Activated naive CD8-positive, alpha-beta T cell treated with anti-CD3 and anti-CD28 coated beads, Interleukin-2, amount 50 U/mL, for 16 hours (primary cell): ENCODE measurements at places on chromosomes 7 and 10.

DNA sequence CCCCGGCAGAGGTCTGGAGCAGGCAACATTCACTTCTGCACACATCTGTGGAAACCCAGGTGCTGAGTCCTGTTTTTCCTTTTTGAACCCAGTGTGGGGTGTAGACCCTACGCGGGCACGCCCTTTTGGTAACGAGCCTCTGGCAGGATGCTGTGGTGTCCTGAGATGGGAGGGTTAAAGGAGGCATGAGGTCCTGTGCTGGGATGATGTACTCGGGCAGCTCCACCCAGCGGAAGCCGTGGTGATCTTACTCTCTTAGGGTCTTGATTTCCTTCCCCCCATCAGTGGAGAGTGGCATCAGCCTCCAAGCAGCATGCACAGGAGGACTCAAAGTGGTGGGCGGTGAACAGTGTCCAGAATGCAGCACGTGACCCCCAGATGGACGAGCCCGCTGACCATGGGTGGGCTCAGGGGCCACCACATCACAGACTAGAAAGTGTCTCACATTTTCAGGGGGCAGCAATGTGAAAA, 148.6 kb downstream of the DNAJB6 start:
- DNase-seq = no peak

- peak; percentile 41 for DNase-seq
Measured at GRCh38 chr10:84138478-84139125, 707 bp upstream of the GHITM start.

- DNase-seq = no peak
Measured at GRCh38 chr10:70461397-70462348, 16.9 kb upstream of the PALD1 start.

DNA sequence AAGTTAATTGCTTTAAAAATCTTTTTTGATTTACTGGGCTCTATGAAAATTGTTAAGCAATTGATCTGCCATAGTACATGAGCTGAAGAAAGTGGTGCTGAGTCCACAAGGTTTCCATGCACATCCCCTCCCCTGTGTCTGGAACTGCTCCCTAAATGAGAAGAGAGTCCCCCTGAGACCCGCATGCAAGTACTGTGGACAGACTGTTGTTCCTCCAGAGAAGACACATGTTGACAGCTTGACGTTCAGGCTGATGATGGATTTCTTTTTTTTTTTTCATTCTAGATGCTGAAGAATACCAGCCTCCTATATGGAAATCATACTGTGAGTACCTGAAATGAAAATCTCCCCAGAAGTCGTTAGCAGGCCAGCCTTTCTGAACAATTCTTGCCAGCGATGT, 159.8 kb downstream of the CHN2 start:
- no peak for DNase-seq

GRCh38 chr7:113307147-113307546, 188.8 kb upstream of the SMIM30 start:
- no peak for DNase-seq

GRCh38 chr10:61888744-61889143, 12.8 kb upstream of the ARID5B start:
- no peak for DNase-seq

- DNase-seq = no peak
Measured at GRCh38 chr7:1715671-1716074, 45.6 kb downstream of the ELFN1 start.

- DNase-seq = no peak
Measured at GRCh38 chr7:137879357-137880158, 32.8 kb upstream of the DGKI start.

- no peak for DNase-seq
Measured at GRCh38 chr7:103114576-103115008, 34.3 kb downstream of the NAPEPLD start.

GRCh38 chr7:129434675-129435318, 565 bp downstream of the STRIP2 start:
- no peak for DNase-seq

DNA sequence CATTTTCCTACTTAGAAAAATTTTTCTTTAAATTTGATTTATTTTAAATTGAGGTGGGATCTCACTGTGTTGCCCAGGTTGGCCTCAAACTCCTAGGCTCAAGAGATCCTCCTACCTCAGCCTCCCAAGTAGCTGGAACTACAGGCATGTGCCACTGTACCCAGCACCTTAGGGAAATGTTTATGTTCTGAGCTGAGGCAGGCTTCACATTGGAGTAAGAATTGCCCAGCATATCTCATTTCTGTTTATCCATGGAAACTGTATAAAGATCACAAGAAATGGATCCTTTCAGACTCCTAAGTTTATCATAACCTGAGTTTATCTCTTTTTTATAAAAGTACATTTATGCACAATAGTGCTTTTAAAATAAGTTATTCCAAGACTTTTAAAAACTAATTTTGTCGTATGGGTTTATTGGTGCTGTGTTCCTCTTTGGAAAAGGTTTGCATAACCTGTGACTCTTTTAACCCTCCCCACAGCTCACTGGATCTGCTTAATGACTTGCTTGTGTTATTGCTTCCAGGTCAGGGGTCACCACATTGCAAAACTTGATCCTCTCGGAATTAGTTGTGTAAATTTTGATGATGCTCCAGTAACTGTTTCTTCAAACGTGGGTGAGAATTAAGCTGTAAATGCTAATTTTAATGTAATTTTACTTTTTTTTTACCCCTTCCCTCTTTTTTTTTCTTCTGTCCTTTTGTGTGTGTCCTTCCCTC, 40.7 kb downstream of the OGDH start:
- no peak for DNase-seq

DNA sequence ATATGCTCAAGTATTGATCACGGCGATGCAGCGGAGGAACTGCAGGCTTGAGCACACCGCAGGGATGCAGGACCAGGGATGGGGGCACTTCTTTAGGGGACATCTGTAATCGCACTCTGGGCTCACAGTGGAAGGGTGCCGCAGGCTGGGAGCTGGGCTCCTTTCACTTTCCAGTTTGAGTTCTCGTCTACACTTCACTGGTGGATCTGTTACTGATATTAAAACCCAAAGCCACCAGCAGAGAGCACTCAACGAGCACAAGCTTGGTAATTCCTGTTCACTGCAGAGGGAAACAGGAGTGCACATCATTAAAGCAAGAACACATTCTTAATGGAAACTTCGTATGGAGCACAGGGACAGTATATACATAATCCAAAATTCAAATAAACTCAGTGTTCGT, 91.3 kb downstream of the PARD3 start:
- no peak for DNase-seq

- DNase-seq = no peak
Measured at GRCh38 chr10:110496553-110497437, 912 bp upstream of the DUSP5 start.

DNA sequence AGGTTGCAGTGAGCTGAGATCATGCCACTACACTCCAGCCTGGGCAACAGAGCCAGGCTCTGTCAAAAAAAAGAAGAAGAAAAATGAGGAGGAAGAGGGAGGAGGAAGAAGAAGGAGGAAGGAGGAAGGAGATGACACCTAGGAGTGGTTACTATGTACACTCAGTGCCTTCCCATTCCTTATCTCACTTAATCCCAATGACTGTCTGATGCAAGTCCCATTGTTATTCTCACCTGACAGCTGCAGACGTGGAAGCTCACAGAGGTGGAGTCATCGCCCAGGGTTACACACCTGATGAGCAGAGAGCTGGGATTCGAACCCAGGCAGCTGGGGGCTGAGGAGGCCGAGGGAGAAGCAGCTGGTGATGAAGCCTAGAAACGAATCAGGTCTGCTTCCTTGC, 258.8 kb downstream of the SNX10 start:
- no peak for DNase-seq

DNA sequence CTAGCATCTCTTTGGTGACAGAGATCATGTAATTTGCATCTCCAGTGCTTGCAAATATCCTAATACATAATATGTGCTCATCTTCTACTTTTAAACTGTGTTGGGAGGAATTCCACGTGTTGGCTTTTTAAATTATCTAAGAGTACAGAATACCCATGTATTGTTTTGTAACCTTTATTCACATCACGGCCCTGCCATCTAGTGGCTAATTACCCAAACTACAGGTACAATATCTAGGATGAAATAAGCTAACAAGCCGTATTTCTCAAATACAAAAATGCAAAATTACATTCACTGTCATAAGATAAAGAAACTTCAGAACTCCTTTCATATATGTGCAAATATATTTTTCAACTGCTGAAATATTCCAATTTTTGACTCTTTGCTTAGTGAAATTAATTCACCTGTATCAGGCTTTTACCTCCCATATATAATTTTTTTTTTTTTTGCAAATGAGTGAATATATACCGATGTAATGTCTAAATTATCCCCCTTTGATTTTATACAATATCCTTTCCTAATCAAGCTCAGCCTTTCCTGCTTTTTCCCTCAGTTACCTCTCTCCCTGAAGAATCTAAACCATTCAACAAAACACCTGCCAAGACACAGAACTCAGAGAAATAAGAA, 30.3 kb upstream of the LSM8 start:
- DNase-seq = no peak

- DNase-seq = no peak
Measured at GRCh38 chr7:151941009-151941408, 15.2 kb upstream of the GALNTL5 start.

DNA sequence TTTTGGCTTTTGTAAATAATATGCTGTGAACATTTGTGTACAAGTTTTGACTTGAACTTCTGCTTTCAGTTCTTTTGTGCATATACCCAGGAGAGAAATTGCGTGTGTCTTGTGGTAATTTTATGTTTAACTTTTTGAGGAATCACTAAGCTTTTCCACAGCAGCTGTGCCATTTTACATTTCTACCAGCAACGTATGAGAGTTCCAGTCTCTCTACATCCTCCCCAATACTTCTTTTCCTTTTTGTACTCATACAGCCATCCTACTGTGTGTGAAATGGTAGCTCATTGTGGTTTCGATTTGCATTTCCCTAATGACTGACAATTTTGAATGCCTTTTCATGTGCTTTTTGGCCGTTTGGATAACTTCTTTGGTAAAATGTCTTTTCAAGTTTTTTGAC, 66.3 kb upstream of the INHBA start:
- no peak for DNase-seq

- DNase-seq = no peak
Measured at GRCh38 chr7:76329479-76329878, 27.0 kb downstream of the HSPB1 start.

- no peak for DNase-seq
Measured at GRCh38 chr7:131970602-131971001, 414.2 kb upstream of the PODXL start.
